ENCODE measurements at places on chromosomes 4 and X. TPM values are rescaled to one million over a fixed set of nuclear protein-coding genes. Genes with fewer than 3 reads are reported as not detected.
A peak's percentile ranks its signal among the peaks of the same experiment; 100 is the strongest.

Gene GUCY1A1
- total RNA-seq, result 0.43 TPM

Gene KLB
- total RNA-seq, result not detected

Gene UGT2B15
- total RNA-seq, result not detected

Gene CSAG2
- total RNA-seq, result not detected

Gene PAGE2B
- not detected for total RNA-seq

Gene SSX2B
- total RNA-seq, result 0.32 TPM

Gene SPATA4
- 0.97 TPM for total RNA-seq

Gene HELT
- not detected for total RNA-seq

Gene CASK
- 65.6 TPM for total RNA-seq

Gene MEPE
- total RNA-seq, result not detected

Gene SLC6A14
- total RNA-seq, result not detected

Gene ZNF674
- 4.2 TPM for total RNA-seq

Gene EDNRA
- 4.2 TPM for total RNA-seq

Gene CPEB2
- total RNA-seq, result 16.4 TPM

Gene ADGRL3
- total RNA-seq, result 1.3 TPM

- DNase-seq, result no peak
These were observed 8.7 kb downstream of the TBC1D14 start for GRCh38 chr4:6918338-6918737.

DNA sequence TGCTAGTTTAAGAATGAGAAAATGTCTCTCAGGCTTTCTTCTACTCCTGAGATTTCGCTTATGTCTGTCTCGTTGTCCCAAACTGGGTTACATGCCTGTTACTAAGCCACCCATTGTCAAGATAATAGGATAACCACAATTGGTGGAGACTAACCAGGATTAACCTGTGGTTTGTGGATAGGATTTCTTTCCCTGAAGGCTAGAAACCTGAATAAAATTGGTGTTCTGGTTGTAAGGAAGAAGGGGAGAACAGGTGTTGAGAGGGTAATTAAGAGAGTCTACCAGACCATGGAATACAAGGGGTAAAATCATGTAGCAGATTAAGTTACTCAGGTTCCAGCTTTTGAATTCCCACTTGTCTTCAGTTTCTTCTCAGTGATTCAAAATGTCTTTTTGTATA lies 225.4 kb downstream of the CPE start:
- DNase-seq, result no peak

- DNase-seq, result peak; percentile 22
These were observed 9.0 kb upstream of the MAB21L2 start for GRCh38 chr4:150572704-150573504.

DNA sequence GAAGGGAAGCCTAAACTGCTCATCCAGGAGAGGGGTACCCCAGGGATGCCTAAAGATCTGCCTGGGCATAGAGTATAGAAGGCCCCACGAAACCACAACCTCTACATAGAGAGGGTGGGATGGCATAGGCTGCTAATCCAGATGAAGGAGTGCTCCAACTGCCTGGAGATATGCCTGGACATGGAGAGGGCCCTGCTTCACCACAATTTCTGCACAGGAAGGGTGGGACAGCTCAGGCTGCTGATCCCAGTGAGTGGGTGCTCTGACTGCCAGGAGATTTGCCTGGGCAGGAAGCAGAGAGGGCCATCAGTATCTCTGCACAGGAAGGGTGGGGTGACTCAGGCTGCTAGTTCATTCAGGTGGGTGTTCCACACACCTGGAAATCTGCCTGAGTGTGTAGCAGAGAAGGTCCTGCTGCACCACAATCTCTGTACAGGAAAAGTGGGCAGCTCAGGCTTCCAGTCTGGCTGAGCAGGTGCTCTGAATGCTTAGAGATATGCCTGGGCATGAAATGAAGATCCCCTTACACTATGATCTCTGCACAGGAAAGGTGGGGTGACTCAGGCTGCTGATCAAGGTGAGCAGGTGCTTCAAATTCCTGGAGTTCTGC lies 61.1 kb downstream of the ZNF518B start:
- no peak for DNase-seq

GRCh38 chr4:185931986-185932385 lies 120.0 kb upstream of the SORBS2 start:
- no peak for DNase-seq

DNA sequence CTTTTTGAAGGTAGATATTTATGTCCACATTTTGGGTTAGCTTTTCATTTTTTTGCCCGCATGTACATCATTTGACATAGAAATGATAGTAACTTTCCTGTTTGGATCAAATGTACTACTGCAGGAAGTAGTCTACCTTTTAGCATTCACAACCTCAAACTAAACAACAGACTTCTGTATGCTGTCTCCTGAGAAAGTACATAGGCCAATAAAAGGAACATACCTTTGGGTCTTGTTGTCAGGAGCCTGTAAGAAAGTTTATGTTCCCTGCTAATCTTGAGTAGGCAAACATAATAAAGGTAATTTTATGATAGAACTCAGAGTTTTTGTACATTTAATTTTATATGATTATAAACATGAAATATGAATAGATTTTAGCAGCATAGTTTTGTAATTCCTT lies 54.2 kb downstream of the STAG2 start:
- no peak for DNase-seq

GRCh38 chr4:32161392-32161791 lies 1441.2 kb downstream of the PCDH7 start:
- DNase-seq, result no peak

- no peak for DNase-seq
These were observed 16.8 kb downstream of the ARHGEF38 start for GRCh38 chr4:105569057-105569865.

DNA sequence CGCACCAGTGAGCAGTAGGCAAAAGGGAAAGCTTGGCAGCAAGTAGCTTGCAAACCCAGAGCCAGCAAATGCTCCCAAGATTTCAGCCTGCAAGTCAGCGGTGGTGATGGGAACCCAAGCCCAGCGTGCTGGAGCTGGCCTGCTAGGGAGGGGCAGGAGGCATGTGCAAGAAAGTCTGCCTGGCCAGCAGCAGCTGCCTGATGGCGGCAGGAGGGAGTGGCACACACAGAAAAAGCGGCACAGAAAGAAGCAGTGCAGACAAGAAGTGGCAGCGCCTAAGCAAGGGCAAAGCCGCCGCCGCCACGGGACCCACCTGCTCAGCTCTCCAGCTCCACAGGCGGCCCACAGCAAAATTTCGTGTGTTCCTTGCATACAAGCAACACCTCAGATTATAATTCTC lies 1206.5 kb upstream of the PABPC4L start:
- no peak for DNase-seq

DNA sequence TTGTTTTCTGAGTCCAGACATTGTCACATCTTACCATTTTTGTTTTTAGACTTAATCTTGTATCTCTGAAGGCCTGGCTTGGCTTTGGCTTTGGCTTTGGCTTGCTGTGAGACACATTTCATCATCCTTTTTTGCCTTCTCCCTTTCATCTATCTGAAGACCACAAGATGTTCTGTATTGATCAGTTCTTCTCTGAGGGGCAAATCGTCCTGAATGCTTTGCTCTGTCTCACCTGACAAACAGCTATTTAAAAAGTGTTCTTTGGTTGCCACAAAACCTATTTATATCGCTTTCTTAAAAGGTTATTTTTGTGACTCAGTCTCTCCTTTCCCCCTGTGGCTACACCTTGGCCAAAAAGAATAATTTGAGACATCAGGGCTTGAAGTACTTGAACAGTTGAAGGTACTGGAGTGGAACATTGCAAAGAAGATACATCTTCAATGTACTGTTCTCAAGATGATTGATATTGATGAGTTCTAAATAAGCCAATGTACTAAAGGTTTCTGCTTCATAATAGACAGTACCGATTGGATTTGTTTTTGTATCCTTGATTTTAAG lies 80.7 kb downstream of the ALG13 start:
- no peak for DNase-seq

GRCh38 chr4:23888421-23889319 lies 1.2 kb downstream of the PPARGC1A start:
- peak; percentile 35 for DNase-seq

DNA sequence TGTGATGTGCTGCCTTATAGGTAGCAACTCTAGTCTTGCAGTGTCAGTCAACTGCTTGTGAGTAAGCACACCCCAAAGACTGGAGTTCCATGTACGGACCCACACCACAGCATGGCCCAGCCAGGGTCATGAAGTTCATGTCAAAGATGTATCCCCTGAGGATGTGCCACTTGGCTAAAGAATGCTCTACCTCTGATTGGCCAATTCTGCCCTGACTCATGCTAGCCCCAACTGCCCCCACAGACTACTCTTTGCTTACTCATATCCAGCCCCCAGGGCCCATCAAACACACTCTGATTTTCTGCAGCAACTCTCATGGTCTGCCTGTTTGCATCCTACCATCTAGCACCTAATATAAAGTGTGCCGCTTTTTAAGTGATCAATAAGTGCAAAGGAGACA lies 62.5 kb downstream of the CHRDL1 start:
- DNase-seq, result no peak

GRCh38 chr4:58543465-58543864 lies 1433.3 kb upstream of the IGFBP7 start:
- no peak for DNase-seq

- DNase-seq, result no peak
These were observed 980 bp upstream of the FHDC1 start for GRCh38 chr4:152935143-152935542.

GRCh38 chr4:144421839-144422565 lies 224.0 kb upstream of the HHIP start:
- no peak for DNase-seq

GRCh38 chr4:188781655-188782054 lies 642.4 kb downstream of the TRIML1 start:
- DNase-seq, result peak; percentile 36

GRCh38 chr4:153676486-153676885 lies 7.6 kb upstream of the TLR2 start:
- DNase-seq, result no peak

- no peak for DNase-seq
These were observed 31.8 kb upstream of the ZCCHC13 start for GRCh38 chrX:74272230-74272629.

- no peak for DNase-seq
These were observed 13.8 kb downstream of the GRXCR1 start for GRCh38 chr4:42906341-42906740.

DNA sequence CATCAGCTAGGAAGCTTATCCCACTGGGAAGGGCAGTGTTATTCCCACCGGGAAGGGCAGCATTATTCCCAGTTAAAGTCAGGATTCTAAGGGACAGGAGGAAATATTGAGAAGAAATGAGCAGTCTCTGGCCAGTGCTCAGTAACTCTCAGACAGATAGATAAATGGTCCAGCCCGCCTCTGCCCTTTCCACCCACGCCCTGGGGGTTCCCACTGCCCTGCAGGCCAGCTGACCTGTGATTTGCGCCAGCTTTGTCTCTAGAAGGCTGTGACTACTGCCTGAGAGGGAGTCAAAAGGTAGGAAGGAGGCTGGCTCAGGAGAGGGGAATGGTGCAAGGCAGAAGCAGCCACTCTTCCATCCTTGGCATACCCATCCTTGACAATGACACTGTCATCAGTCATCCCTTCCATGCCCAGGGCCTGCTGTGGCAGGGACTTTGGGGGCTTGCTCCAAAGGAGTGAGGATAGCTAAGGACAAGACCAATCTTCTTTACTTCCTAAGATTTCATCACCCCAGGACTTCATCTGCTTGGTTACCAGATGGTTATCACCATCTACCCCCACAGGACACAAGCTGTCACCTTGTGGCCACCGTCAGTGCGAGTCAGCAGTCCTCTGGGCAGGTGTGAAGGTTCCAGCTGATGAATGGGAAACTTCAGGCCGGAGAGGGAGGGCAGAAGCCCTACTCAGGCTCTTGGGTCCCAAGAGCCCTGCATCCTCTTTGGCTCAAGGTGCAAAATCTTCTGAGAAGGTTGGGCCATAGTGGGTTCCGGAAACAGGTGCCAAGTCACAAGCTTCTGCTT lies 49.5 kb downstream of the SEPSECS start:
- DNase-seq, result no peak

DNA sequence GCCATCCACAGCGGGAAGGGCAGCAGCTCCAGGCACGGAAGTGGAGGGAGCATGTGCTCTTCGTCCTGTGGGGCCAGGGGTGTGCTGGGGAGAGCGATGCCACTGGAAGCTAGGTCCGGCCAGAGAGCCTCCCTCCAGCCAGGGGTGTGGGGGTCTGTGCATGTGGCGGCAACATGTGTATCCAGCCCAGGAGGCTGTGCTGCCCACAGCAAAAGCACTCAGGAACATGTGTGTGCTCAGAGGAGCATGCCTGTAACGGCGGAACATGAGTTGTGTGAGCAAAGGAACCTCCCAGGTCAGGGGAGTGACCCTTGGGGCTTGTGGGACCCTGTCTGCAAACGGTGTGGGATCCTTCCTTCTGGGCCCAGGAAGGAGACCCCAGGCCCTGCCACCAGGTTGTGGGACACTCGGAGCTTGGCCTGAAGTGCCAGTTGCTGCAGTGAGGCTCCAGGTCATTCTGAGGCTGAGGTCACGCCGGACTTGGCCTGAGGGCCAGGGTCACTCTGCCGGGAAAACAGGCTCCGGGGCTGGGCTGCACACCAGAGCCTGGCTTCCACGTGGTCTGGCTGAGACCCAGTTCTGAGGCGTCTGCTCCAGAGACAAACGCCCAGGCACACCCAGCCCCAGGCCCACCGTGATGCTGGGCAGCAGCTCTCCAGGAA lies 37.2 kb downstream of the CPLX1 start:
- no peak for DNase-seq

GRCh38 chrX:119094819-119095218 lies 22.0 kb downstream of the CT47C1 start:
- no peak for DNase-seq

GRCh38 chrX:131217989-131218388 lies 71.1 kb downstream of the IGSF1 start:
- DNase-seq, result no peak

DNA sequence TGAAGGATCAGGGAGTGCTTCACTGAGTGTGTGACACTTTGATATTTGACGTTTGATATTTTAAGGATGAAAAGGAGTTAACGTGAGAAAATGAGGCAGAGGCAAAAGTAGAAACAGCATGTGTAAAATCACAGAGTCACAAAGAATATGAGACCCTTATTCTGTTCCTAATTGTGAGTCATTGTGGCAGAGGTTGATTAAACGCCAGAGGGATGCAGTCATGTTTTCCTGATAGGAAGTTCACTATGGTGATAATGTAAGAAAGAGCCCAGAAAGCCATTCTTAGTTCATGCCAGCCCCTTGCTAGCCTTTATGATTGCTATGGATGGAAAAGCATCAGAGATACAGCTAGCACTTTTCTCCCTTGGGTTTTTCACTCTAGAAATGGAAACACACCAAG lies 33.5 kb upstream of the IGSF1 start:
- DNase-seq, result no peak

DNA sequence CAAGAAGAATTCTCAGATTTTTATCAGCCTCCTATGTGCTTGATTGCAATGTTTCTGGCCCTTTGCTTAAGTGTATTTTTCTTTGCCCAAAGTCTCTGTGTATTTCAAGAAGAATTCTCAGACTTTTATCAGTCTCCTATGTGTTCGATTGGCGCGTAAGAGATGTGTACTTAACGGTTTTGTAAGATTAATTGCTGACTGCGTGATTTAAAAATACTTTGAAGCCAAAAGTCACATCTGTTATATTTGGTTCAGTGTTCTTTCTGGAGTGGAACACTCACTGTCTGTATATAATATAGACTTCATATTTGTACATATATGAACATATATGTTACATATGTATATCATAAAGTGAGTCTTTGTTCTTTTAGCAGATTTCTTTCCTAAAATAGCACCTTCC lies 11.4 kb downstream of the SCML1 start:
- no peak for DNase-seq

GRCh38 chr4:139728840-139729239 lies 63.2 kb downstream of the MGST2 start:
- DNase-seq, result no peak

- DNase-seq, result no peak
These were observed 11.6 kb upstream of the CENPVL2 start for GRCh38 chrX:51694254-51694653.

- no peak for DNase-seq
These were observed 29.9 kb upstream of the TET2 start for GRCh38 chr4:105116616-105117319.

All from fibroblast of villous mesenchyme (primary cell).